ENCODE measurements at places on chromosomes 5 and 9. TPM values are rescaled to one million over a fixed set of nuclear protein-coding genes. Genes with fewer than 3 reads are reported as not detected.

- no peaks in the 10 kb centered on the region for H3K36me3 ChIP-seq
- H3K4me1 ChIP-seq: no peaks in the 10 kb centered on the region
- no peak overlapping the region for H3K4me3 ChIP-seq
- no peak for DNase-seq
- no peak overlapping the region for H3K27ac ChIP-seq
Observed at GRCh38 chr9:127313042-127313560, 48.5 kb downstream of the GARNL3 start.

The PPP1R26 gene
- total RNA-seq: 23.0 TPM

- H3K27ac ChIP-seq: no peak overlapping the region
- H3K4me3 ChIP-seq: no peak overlapping the region
- H3K27me3 ChIP-seq: no peaks in the 10 kb centered on the region
- DNase-seq: no peak
- H3K36me3 ChIP-seq: no peaks in the 10 kb centered on the region
Observed at GRCh38 chr5:171459839-171460238, 40.4 kb downstream of the FGF18 start.

DNA sequence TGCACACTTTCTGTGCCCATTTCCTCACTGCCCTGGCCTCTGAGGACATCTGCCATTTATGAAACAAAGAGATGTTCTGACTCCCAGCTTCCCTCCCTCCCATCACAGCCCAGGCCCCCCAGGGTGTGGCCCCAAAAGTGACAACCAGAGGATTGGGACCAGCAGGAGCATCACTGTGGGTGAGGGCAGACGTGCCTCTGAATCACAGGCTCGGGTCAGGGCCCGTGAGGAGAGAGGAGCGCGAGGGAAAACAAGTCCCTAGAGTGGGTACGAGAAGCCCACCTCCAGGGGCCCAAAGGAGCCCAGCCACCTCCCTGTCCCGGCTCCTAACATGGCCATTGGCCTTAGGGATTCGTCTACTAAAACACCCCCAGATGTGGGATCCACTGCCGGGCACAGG lies 138.0 kb upstream of the FSTL4 start:
- H3K4me3 ChIP-seq: no peak overlapping the region
- no peak for DNase-seq
- H3K27ac ChIP-seq: no peak overlapping the region
- H3K27me3 ChIP-seq: peaks cover 6% of the 10 kb centered on the region
- peaks cover 5% of the 10 kb centered on the region for H3K4me1 ChIP-seq
- no peaks in the 10 kb centered on the region for H3K36me3 ChIP-seq

DNA sequence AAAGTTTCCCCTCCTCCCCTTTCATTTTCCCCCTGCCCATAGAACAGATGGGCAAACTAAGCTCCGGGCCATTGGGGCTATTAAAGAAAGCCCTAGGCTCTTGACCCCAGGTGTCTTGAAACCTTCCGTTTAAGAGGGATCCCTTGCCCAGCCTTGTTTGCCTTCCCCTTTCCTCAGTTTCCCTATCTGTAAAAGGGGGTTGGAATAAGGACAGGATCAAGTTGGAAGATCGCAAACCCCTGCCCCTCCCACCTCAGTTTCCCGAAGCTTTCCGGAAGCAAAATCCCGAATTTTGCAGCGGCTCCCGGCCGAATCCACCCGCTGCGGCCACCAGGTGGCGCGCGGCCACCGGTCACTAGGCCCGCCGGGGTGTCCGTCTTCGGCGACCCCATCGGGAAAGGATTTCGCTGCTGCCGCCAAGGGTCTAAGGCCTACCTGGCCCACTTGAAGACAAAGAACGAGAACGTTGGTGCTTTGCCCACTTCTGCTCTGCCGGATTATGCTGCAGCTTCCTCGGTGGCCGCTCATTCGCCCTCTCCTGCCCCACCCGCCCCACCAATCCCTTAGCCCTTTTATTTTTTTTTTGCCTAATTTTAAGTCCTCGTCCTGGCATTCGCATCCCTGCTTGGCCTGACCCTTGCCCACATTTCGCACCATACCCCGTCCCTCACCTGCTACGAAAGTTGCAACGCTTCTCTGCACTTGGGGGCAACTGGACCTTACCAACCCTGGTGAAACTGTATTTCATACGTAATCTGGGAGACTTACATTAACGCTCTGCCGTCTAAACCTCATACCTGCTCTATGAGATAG lies 962 bp upstream of the NR6A1 start:
- peaks cover 17% of the 10 kb centered on the region for H3K4me1 ChIP-seq
- H3K4me3 ChIP-seq: peak overlapping the region; percentile 94
- H3K36me3 ChIP-seq: no peaks in the 10 kb centered on the region
- H3K27ac ChIP-seq: no peak overlapping the region

- H3K27me3 ChIP-seq: no peaks in the 10 kb centered on the region
- H3K4me1 ChIP-seq: no peaks in the 10 kb centered on the region
- H3K36me3 ChIP-seq: no peaks in the 10 kb centered on the region
- no peak for DNase-seq
- H3K4me3 ChIP-seq: no peak overlapping the region
- no peak overlapping the region for H3K27ac ChIP-seq
Observed at GRCh38 chr5:27830546-27830945, 792.2 kb upstream of the CDH9 start.

- no peaks in the 10 kb centered on the region for H3K4me1 ChIP-seq
- H3K27me3 ChIP-seq: no peaks in the 10 kb centered on the region
- no peak for DNase-seq
- no peak overlapping the region for H3K27ac ChIP-seq
Observed at GRCh38 chr5:646396-647201, 34.5 kb downstream of the CEP72 start.

The CLTB gene
- total RNA-seq: 29.2 TPM

- no peaks in the 10 kb centered on the region for H3K27me3 ChIP-seq
- no peak for DNase-seq
- H3K4me1 ChIP-seq: no peaks in the 10 kb centered on the region
Observed at GRCh38 chr5:119255571-119256356, 100.1 kb upstream of the TNFAIP8 start.

- H3K4me3 ChIP-seq: no peak overlapping the region
- no peaks in the 10 kb centered on the region for H3K27me3 ChIP-seq
- no peaks in the 10 kb centered on the region for H3K36me3 ChIP-seq
- no peaks in the 10 kb centered on the region for H3K4me1 ChIP-seq
- DNase-seq: peak; percentile 8
- no peak overlapping the region for H3K27ac ChIP-seq
Observed at GRCh38 chr5:69331528-69332445, 814 bp downstream of the CCDC125 start.

DNA sequence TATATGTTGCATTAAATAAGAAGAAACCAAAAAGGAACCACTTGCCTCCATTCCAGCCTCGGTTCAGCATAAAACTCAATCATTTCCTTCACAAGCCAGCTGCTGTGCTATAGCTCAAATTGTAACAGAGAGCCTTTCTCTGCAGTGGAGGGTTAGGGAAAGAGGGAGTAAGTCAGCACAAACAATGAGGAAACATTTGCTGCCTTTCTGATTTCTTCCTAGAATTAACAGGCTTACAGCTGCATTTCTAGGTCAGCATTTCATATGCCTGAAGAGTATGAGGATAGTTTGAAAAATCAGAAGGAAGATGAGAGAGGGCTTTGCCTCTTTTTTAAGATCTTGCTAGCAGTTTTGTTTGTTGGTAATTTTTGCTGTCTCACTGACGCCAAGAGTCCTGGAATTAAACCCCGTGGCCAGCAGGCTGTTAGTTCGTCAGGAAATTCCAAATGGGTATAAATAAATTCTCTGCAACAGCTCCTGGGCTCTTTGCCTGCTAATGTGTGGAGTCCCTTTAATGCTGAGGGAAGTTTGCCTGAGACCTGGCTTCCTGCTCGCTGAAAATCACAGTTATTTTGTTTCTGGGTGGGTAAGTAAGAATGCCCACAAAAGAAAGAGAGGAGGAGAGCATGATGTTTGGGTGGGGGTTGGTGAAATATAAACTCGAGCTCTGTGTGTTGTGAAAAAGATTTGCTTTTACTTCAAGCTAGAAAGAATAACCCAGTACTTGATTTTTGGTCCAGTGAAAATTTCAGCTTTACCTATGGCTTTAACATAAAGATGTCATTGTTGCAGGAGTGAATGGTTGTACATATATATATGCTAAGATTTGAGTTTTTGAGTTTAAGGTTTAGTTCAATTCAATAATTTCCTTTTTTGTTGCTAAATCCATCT lies 148.1 kb upstream of the DMRT1 start:
- no peak for DNase-seq
- no peaks in the 10 kb centered on the region for H3K36me3 ChIP-seq
- peak overlapping the region; percentile 24 for H3K27ac ChIP-seq
- H3K27me3 ChIP-seq: no peaks in the 10 kb centered on the region

DNA sequence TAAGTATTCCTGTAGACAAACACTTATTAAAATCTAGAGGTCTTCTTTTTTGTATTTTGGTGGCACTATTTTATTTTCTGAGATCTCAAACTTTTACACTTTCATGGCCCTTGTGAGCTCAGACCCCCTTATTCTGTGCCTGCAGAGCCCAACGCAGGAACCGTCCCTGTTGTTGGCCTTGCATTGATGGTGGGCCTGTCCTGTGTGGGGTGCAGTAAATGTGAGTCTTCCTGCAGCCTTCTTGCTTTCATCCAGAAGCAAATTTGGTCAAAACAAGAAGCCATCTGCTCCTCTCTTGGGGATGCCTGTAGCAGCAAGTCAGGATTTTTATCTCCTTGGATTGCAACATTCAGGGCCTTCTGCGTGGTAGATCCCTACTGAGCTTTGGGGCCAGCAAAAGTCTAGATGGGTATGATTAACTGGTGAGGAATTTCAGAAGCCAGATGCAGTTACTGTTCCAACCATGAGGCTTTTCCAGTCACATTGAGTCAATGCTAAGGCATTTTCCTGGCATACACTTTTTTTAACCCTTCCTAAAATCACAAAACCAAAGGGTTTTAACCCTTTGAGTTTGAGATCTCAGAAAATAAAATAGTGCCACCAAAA lies 31.7 kb downstream of the BASP1 start:
- no peak for DNase-seq
- no peak overlapping the region for H3K4me3 ChIP-seq
- no peak overlapping the region for H3K27ac ChIP-seq
- no peaks in the 10 kb centered on the region for H3K36me3 ChIP-seq
- H3K4me1 ChIP-seq: no peaks in the 10 kb centered on the region

The GDNF gene
- not detected for total RNA-seq

- no peak overlapping the region for H3K4me3 ChIP-seq
- no peaks in the 10 kb centered on the region for H3K36me3 ChIP-seq
- H3K27ac ChIP-seq: no peak overlapping the region
- peaks cover 18% of the 10 kb centered on the region for H3K4me1 ChIP-seq
- no peaks in the 10 kb centered on the region for H3K27me3 ChIP-seq
Observed at GRCh38 chr5:36944607-36945225, 68.1 kb downstream of the NIPBL start.

- H3K36me3 ChIP-seq: no peaks in the 10 kb centered on the region
- peaks cover 67% of the 10 kb centered on the region for H3K4me1 ChIP-seq
- peak; percentile 61 for DNase-seq
- H3K4me3 ChIP-seq: no peak overlapping the region
- no peaks in the 10 kb centered on the region for H3K27me3 ChIP-seq
Observed at GRCh38 chr9:3960661-3961144, 339.2 kb downstream of the GLIS3 start.

- no peaks in the 10 kb centered on the region for H3K27me3 ChIP-seq
- no peaks in the 10 kb centered on the region for H3K4me1 ChIP-seq
- H3K36me3 ChIP-seq: no peaks in the 10 kb centered on the region
Observed at GRCh38 chr9:131299346-131299960, 9.9 kb downstream of the PLPP7 start.

DNA sequence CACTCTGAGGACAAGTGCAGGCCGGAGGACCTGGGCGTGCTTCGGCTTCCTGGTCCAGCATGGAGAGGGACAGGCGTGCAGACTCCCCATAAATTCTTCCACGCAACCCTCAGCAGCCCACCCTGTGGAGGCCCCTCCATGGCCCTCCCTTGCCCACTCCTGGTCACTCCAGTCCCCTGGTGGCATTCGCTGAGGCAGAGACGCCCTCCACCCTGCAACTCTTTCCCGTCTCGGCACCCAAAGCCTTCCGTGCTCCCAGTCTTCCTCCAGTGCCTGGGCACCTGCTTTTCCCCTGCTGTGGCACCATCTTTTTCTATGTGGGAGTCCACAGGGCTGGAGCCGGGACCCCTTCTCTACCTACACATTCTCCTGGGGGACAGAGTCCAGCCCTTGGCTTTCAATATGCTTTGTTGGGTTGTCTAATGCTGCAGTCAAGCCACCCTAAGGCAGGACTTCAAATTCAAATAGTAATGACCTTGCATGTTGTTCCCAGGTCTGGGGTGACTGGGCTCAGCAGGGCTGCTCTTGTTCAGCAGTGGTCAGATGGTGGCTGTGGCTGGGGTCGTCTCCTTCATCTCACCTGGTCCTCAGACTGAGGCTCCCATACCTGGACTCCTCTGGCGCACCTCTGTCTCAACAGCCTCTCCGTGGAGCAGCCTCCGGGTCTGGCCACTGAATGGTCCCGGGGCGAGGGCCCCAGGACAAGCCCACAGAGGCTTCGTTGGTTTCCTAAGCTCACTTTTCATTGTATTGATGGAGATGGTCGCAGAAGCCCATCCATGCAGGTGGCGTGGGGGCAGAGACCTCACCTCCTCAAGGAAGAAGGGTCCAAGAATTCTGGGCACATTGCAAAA lies 15.2 kb downstream of the MRPL36 start:
- H3K27me3 ChIP-seq: no peaks in the 10 kb centered on the region
- no peak overlapping the region for H3K27ac ChIP-seq
- H3K4me1 ChIP-seq: no peaks in the 10 kb centered on the region
- no peak for DNase-seq
- no peak overlapping the region for H3K4me3 ChIP-seq

GRCh38 chr9:131627648-131628458 lies 82.5 kb downstream of the PRRT1B start:
- peaks cover 12% of the 10 kb centered on the region for H3K4me1 ChIP-seq
- no peak overlapping the region for H3K27ac ChIP-seq
- DNase-seq: no peak
- H3K4me3 ChIP-seq: no peak overlapping the region

- no peaks in the 10 kb centered on the region for H3K36me3 ChIP-seq
- DNase-seq: peak; percentile 81
- H3K4me1 ChIP-seq: no peaks in the 10 kb centered on the region
- H3K4me3 ChIP-seq: no peak overlapping the region
- H3K27me3 ChIP-seq: no peaks in the 10 kb centered on the region
Observed at GRCh38 chr5:142587354-142587965, 98.4 kb downstream of the FGF1 start.
